ENCODE measurements at places on chromosomes 3 and 15. TPM values are rescaled to one million over a fixed set of nuclear protein-coding genes. Genes with fewer than 3 reads are reported as not detected.

DNA sequence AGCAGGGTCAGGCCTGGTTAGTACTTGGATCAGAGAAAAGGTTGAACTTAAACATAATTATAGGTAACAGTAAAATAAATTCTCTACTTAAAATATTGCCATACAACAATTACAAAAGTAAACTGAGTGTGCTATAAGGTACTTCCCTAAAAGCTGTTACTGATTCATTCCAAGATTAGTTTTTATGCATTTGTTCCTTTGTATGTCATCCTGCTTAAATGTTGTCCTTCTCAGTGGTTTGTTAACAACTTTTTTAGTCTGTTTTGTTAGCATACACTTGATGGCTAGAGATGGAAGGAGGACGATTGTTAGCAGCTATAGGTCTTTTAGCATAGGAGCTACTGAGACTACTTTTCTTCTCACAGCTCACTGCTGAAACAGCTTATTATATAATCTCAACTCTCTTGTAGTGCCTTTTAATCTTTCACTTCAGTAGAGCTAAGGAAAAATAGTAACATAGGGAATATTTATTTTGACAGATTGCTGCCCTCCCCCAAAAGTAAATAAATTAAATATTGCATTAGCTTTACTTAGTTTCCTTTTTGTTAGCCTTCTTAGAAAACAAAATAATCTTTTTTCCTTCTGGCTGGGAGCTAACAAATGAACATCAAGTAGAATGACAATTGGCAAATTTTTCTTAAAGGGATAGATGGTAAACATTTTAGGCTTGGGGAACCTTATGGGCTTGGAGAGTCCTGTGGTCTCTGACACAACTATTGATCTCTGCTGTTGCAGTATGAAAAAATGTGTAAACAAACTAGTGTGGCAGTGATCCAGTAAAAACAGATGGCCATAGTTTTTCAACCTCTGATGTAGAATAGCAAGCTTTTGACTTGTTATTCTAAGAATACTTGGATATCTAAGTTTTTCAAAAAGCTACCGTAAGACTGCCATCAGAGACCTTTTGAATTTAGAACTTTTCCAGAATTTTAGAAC, 39.5 kb downstream of the USP8 start:
- H3K4me3 ChIP-seq = no peak overlapping the region
- H3K27ac ChIP-seq = no peak overlapping the region
- DNase-seq = no peak
- peaks cover 77% of the 10 kb centered on the region for H3K36me3 ChIP-seq
- H3K4me1 ChIP-seq = no peaks in the 10 kb centered on the region
- H3K27me3 ChIP-seq = no peaks in the 10 kb centered on the region

- peaks cover 4% of the 10 kb centered on the region for H3K4me1 ChIP-seq
- no peak overlapping the region for H3K27ac ChIP-seq
- no peak overlapping the region for H3K4me3 ChIP-seq
- H3K27me3 ChIP-seq = no peaks in the 10 kb centered on the region
- no peak for DNase-seq
- no peaks in the 10 kb centered on the region for H3K36me3 ChIP-seq
Measured at GRCh38 chr15:53458736-53459135, 300.7 kb downstream of the WDR72 start.

- H3K27ac ChIP-seq = peak overlapping the region; percentile 35
- DNase-seq = no peak
- H3K4me3 ChIP-seq = no peak overlapping the region
- H3K4me1 ChIP-seq = no peaks in the 10 kb centered on the region
- H3K36me3 ChIP-seq = peaks cover 87% of the 10 kb centered on the region
Measured at GRCh38 chr15:85527895-85528294, 147.5 kb downstream of the AKAP13 start.

DNA sequence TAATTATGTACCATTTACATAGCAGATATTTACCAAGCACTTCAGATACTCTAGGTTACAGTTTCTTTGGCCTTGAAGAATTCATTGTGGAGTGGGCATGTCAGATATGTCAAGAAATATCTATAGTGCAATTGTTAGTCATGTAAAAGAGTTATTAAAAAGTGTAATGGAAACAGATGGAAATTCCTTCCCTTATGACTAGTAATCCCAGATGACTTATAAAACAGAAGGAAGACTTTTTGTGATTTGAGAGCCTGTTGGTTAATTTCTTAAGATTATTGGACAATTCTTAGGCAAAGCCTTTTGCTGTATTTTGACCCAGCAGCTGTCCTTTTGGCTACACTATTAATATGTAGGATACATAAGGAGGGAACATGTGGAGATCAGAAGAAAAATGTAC, 708.9 kb upstream of the NECTIN3 start:
- no peaks in the 10 kb centered on the region for H3K36me3 ChIP-seq
- no peak overlapping the region for H3K27ac ChIP-seq
- no peak overlapping the region for H3K4me3 ChIP-seq
- no peaks in the 10 kb centered on the region for H3K27me3 ChIP-seq
- H3K4me1 ChIP-seq = no peaks in the 10 kb centered on the region

DNA sequence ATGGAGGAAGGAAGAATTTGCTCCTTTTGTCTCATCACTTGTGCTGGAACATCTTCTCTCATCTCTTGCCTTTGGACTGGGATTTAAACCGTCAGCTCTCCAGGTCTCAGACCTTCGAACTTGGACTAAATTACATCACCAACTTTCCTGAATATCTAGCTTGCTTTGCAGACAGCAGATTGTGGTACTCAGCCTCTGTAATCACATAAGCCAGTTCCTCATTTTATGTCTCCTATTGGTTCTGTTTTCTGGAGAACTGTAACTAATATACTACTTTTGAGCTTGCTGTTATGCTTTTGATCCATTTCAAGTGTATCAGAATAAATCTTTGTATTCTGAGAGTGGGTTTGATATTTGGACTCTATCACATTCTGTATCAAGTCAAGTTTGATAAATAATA, 164.3 kb upstream of the VEPH1 start:
- no peaks in the 10 kb centered on the region for H3K27me3 ChIP-seq
- H3K4me1 ChIP-seq = peaks cover 11% of the 10 kb centered on the region
- no peak overlapping the region for H3K4me3 ChIP-seq
- H3K27ac ChIP-seq = no peak overlapping the region

GRCh38 chr3:149377408-149378364, at the start of gene TM4SF1:
Gene TM4SF1, minus strand, starts transcription at chr3:149377649. Its CDS starts 102 bp downstream, at chr3:149377547.
- peaks cover 9% of the 10 kb centered on the region for H3K4me1 ChIP-seq
- H3K27ac ChIP-seq = no peak within 1 kb of the TSS
- H3K27me3 ChIP-seq = peaks cover 24% of the 10 kb centered on the region
- H3K36me3 ChIP-seq = no peaks in the 10 kb centered on the region
- peak; percentile 65 for DNase-seq

DNA sequence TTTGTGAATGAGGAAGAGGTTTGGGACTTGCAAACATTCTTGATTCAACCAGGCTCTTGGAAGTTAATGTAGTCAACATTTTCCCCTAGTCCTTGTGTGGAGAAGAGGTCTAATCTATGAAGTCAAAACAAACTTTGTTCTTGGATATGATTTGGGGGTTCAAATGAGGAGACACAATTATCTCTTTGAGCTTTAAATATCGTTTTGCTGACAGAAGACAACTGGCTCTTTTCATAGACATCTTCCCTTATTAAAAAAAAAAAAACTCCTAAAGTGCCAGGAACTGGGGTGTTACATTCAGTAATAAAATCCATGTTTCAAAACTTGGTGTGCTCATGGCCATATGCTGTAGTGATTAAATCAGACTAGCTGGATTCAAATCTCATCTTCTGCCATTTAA, 345.3 kb upstream of the ICE2 start:
- H3K27ac ChIP-seq = no peak overlapping the region
- H3K36me3 ChIP-seq = no peaks in the 10 kb centered on the region
- DNase-seq = no peak
- no peak overlapping the region for H3K4me3 ChIP-seq
- H3K4me1 ChIP-seq = no peaks in the 10 kb centered on the region

GRCh38 chr3:120449251-120449650, 1.5 kb downstream of the FSTL1 start:
- peak overlapping the region; percentile 8 for H3K27ac ChIP-seq
- no peaks in the 10 kb centered on the region for H3K27me3 ChIP-seq
- DNase-seq = no peak

The COL8A1 gene
- total RNA-seq = 1.8 TPM

The TUSC7 gene
- not detected for total RNA-seq

The CCR1 gene
- not detected for total RNA-seq

The LTK gene
- total RNA-seq = 0.59 TPM

The ACTRT3 gene
- 2.7 TPM for total RNA-seq

Measured in endodermal cell (in vitro differentiated cells).